Trophoblast cell (in vitro differentiated cells and primary cell): ENCODE measurements at places on chromosomes 5 and 9.

DNA sequence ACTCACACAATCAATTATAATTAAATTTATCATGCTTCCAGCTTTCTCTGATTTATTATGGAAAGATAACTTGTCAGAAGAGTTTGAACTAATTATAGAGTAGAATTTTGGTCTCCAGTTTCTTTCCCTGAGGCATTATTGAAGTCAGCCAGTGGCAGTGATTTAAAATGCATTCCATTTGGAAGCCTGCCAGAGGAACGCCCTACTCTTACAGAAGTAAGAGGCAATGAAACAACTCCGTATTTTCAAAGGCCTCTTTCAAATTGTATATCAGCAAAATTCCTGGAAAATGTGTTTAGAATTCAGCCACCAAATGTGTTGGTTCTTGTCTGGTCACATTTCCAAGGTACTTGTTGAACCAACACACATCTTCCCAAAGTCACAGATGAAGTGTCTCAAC is 640.9 kb downstream of the SEMA5A start:
- no peak for DNase-seq

- no peak for DNase-seq
Observed at GRCh38 chr9:84955971-84956370, 286.4 kb downstream of the NTRK2 start.

- DNase-seq, result no peak
Observed at GRCh38 chr5:74976651-74977050, 75.7 kb downstream of the GCNT4 start.

GRCh38 chr5:10565785-10566542 is 2.1 kb downstream of the ANKRD33B start:
- DNase-seq, result no peak

- no peak for DNase-seq
Observed at GRCh38 chr9:376115-376514, 161.4 kb downstream of the DOCK8 start.
